D721Med (cell line): ENCODE measurements at places on chromosomes 4 and X.

DNA sequence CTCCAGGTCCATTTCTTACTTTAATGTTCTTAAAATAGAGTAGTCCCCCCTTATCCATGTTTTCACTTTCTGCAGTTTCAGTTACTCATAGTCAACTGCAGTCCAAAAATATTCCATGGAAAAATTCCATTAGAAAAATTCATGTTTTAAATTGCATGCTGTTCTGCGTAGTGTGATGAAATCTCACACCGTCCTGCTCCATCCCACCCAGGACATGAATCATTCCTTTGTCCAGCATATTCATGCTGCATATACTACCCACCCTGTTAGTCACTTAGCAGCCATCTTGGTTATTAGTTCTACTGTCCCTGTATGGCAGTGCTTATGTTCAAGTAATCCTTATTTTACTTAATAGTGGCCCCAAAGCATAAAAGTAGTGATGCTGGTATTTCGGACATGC is 5.4 kb upstream of the PDLIM5 start:
- DNase-seq: no peak

DNA sequence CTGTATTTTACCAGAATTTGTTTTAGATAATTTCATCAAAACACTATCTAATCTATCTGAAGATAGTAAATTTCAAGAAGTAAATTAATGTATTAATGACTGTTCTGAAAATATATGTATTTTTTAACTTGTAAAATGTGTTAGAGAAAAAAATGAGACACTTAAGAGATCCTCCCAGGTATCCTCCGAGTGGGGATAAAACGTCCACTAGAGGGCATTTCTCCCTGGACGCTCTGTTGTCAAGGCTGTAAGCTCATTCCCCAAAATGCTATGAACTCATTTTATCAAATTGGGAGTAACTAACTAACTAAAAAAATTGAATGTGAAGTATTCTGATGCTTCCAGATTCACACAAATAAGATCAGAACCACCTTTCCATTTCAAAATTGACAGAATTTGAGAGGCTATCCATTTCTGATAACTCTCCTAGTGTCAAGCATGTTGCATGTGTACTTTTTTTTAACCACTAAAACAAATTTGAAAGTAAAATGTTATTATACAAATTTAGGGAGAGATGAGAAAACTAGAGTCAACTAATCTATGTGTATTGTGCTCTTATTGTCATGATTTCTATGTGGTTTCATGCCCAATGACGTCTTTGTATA is 337.3 kb upstream of the HS3ST1 start:
- DNase-seq: no peak

- DNase-seq: peak; percentile 37
Observed at GRCh38 chrX:274904-275475, 6.2 kb upstream of the PLCXD1 start.

- no peak for DNase-seq
Observed at GRCh38 chr4:26235500-26235899, 85.3 kb upstream of the RBPJ start.

GRCh38 chr4:148354186-148354585 is 88.0 kb downstream of the NR3C2 start:
- DNase-seq: no peak

DNA sequence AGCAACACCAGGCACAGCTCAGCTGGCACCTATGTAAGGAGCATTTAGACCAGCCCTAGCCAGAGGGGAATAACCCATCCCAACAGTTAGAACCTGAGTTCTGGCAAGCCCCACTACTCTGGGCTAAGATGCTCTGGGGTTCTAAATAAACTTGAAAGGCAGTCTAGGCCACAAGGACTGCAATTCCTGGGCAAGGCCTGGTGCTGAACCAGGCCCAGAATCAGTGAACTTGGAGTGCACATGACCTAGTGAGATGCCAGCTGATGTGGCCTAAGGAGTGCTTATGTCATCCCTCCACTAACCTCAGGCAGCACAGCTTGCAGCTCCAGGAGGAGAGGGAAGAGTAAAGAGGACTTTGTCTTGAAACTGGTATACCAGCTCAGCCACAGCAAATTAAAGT is 7.6 kb upstream of the PRRG3 start:
- DNase-seq: no peak

DNA sequence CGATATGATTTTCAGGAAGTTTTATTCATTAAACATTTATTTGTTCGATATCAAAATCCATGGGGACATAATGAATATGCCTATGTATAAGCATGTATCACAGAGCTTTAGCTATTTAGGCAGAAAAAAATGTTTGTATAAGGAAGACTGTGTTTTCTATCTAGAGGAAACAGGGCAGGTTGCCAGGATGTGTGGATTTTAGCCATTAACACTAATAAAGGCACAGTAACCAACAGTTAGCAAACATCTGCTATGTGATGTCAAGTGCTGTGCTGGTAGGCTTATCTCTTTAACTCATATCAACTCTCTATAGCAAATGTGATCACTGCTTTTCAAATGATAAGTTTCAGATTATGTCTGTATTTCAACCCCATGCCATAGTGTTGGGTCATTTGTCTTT is 708.9 kb upstream of the HS3ST1 start:
- no peak for DNase-seq

- DNase-seq: no peak
Observed at GRCh38 chr4:152342293-152342692, 193.6 kb downstream of the FBXW7 start.

DNA sequence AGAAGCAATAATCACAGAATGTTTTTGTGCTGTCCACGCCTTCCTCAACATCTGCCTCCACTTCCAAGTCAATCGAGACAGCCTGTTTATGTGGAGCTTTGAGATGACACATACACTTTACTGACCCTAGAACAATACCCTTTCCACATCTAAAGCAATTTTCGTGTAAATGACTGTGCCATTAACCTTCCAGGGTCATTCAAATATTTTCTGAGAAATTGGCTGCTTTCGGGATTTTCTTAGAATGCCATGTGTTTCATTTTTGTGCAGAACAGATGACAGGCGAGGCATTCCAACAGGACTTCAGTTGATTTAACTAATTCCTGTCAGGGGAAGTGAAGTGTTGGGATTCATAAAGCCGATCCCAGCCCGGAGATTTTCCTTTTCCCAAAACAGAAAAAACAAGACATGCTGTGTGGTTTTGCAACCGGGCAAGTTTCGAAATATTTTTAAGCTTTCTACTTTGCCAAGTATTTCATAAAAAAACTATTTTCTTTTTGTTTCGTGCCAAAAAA is 73.9 kb downstream of the SORBS2 start:
- DNase-seq: no peak

DNA sequence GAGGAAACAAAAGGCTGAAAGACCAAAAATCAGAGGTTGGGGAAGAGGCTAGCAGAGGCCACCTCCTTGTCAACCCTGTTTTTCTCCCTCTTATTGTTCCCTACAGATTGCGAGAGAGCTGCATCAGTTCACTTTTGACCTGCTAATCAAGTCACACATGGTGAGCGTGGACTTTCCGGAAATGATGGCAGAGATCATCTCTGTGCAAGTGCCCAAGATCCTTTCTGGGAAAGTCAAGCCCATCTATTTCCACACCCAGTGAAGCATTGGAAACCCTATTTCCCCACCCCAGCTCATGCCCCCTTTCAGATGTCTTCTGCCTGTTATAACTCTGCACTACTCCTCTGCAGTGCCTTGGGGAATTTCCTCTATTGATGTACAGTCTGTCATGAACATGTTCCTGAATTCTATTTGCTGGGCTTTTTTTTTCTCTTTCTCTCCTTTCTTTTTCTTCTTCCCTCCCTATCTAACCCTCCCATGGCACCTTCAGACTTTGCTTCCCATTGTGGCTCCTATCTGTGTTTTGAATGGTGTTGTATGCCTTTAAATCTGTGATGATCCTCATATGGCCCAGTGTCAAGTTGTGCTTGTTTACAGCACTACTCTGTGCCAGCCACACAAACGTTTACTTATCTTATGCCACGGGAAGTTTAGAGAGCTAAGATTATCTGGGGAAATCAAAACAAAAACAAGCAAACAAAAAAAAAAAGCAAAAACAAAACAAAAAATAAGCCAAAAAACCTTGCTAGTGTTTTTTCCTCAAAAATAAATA is 179.9 kb downstream of the AR start:
- DNase-seq: no peak

DNA sequence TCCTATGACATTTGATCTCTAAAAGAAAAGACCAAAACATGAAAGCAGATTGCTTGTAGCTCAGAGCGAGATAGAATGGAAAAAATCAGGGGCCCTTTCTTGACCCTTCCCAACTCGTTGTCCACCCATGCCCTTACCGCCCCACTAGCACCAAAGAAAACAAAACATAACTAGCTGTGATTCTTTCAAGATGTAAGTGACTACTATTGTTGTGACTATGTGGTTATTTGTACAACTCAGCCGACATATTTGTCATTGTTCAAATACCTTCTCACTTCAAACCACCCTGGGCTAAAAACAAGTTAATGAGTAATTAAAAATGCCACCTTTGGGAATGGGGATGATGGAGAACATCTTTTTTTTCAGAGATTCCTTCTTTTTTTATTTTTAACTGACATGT is 171.2 kb upstream of the GPC4 start:
- DNase-seq: no peak

- no peak for DNase-seq
Observed at GRCh38 chr4:633976-634598, 8.7 kb downstream of the PDE6B start.

DNA sequence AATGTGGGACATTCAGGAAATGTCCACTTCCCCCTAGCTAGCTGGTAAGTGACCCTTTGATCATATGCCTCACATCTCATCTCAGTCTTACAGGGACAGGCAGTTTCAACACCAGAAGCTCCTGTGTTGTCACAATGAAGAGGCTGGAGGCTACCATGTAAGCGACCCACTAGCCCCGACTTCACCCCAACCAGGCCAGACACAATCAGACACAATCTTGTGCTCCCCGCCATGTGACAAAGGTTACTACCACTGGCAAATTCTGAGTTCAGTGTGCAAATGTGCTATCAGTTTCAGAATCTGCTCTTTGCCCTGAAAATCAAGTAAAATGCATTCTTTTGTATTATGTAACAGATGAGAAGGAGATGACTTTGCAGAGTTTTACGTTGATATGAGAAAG is 56.9 kb upstream of the STS start:
- no peak for DNase-seq

- DNase-seq: no peak
Observed at GRCh38 chr4:159248384-159249178, 145.7 kb downstream of the RAPGEF2 start.

DNA sequence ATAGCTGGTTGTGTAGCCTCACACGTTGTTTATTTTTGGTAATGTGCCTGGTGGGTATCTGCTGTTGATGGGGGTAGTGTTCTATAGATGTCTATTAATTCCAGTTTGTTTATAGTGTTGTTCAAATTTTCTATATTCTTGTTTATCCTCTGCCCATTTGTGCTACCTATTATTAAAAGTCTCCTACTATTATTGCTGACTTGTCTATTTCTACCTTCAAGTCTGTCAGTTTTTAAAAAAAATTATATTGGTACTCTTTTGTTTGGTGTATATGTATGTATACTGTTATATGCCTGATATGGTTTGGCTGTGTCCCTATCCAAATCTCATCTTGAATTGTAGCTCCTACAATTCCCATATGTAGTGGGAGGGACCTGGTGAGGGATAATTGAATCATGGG is 578.6 kb downstream of the PCDH7 start:
- no peak for DNase-seq

DNA sequence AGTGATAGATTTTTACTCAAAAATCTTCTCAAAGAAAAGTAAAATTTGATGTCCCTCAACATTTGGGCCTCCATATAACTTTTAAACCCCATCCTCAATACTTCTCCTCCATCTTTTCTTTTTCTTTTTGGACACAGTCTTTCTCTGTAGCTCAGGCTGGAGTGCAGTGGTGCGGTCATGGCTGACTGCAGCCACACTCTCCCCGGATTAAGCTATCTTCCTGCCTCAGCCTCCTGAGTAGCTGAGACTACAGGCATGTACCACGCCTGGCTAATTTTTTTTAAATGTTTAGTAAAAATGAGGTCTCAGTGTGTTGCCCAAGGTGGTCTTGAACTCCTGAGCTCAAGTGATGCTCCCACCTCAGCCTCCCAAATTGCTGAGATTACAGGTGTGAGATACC is 33.1 kb downstream of the KDM6A start:
- no peak for DNase-seq

GRCh38 chr4:150826306-150826705 is 188.8 kb downstream of the LRBA start:
- no peak for DNase-seq

GRCh38 chr4:184814686-184815045 is 11.1 kb downstream of the ACSL1 start:
- DNase-seq: no peak
